ENCODE measurements at places on chromosomes 2 and 18.
A peak's percentile ranks its signal among the peaks of the same experiment; 100 is the strongest.

DNA sequence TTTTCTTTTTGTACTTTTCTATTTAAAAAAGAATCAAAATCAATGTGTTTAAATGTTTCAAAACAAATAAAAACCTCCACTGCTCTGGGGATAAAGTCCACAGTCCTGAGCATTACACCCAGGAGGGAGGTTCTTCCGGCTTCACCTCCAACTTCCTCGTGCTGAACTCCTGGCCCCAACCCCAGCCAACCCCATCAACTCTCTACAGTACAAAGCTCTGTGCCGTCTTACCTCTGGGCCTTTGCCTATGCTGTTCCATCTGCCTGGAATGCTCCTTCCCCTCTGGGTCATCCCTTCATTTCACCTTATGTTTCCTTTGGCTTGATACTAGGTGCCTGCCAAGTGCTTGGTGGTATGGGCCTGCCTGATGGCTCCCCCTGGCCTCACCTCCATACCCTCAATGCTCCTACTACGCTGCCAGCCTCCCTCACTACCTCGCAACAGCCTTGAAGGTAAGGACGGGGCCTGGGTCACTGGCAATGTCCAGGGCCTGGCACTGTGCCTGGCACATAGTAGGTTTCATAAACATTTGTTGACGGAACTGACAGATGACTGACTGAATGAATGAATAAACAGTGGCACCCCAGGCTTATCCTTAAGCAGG, 28.8 kb downstream of the SDC1 start:
- no peak for DNase-seq

DNA sequence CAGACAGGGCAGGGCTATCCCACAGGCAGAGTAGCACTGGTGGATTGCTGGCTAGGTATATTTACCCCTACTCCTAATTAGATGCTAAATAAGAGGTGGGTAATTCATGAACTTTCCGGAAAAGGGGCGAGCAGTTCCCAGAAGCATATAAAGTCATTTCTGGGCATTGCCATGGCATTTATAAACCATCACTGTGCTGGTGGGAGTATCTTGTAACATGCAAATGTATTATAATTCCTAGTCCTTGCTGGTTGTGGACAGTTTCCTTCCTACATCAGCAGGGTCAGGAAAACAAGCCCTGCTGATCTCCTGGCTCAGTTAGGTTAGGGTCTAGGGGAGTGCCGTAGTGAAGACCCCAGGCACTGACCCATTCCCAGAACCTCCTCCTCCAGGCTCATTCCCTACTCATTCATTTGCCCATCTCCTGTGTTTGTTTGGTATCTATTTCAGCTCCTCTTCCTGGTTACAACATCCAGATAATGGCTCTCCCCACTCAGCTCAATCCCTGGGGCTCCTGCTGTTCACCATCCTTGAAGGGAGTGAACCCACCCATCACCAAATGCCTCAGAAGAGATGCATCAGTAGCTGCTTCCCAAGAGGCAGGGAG, 282.7 kb downstream of the SRBD1 start:
- no peak for DNase-seq

DNA sequence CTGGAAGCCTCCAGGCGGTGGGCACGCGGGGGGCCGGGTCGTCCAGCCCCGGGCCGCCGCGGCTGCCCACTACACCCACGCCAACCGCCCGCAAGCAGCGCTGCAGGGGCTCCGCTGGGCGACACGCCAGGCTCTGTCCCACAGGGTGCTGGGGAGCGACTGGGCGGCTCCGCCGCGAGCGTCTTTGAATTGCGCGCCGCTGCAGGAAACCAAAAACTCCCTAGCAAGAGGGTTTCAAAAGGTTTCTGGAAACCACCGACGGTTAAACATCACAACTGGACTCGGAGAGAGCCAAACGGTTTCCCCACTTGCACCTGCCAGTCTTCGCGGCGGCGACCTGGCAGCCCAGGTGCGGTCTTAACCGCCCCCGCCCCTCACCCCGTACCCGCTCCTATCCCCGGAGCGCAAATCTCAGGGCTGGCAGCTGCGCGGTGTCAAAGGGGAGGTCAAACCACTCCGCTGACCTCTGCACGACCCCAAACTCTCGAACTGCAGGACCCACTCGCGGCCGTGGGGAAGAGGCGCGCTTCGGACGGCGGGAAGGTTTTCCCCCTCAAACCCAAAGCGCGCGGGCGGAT, 1.0 kb downstream of the CXCR4 start:
- DNase-seq: peak; percentile 77

- DNase-seq: no peak
Measured at GRCh38 chr2:31327505-31327904, 87.0 kb downstream of the XDH start.

GRCh38 chr2:23499439-23499838, 114.5 kb downstream of the KLHL29 start:
- DNase-seq: no peak

- DNase-seq: no peak
Measured at GRCh38 chr18:13395577-13395976, 177.0 kb downstream of the LDLRAD4 start.

- no peak for DNase-seq
Measured at GRCh38 chr2:20600756-20601325, 50.1 kb downstream of the HS1BP3 start.

DNA sequence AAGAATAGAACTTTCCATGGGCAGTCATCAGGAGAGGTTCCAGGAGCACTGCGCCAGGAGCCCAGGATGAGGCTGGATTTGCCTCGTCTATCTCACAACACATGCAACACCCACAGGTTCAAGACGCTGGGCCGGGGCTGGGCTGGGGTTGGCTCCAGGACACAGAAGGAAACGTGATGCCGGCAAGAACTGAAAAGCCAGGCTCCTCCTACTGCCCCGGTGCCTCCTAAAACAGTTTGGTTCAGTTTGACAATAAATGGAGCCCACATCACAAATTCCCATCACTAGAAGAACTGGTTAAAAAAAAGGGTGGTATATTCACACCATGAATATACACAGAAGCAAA, 75.9 kb downstream of the INHBB start:
- peak; percentile 14 for DNase-seq

GRCh38 chr2:154681741-154682140, 16.8 kb upstream of the KCNJ3 start:
- no peak for DNase-seq

DNA sequence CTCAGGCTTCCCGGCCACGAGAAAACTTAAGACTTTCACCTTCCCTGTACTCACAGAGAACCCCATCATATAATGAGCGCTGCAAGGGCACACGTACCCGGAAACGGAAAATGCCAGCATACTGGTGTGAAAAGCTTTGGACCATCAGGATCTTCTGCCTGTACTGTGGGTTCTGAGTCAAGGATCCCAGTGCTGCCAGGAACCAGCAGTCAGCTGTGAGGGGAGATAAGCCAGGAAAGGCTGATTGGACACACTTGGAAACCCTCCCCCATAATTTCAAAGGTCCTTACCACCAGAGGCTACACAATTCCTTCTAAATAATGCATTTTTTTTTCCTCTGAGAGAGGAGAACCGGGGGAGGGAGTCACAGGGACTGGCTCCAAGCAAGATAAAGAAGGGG, 31.4 kb downstream of the CAPN13 start:
- peak; percentile 12 for DNase-seq

- no peak for DNase-seq
Measured at GRCh38 chr2:191148791-191149190, 2.0 kb downstream of the STAT4 start.

- DNase-seq: no peak
Measured at GRCh38 chr18:44900627-44901026, 219.9 kb downstream of the SETBP1 start.

- DNase-seq: no peak
Measured at GRCh38 chr18:24669502-24669901, 209.1 kb downstream of the HRH4 start.

DNA sequence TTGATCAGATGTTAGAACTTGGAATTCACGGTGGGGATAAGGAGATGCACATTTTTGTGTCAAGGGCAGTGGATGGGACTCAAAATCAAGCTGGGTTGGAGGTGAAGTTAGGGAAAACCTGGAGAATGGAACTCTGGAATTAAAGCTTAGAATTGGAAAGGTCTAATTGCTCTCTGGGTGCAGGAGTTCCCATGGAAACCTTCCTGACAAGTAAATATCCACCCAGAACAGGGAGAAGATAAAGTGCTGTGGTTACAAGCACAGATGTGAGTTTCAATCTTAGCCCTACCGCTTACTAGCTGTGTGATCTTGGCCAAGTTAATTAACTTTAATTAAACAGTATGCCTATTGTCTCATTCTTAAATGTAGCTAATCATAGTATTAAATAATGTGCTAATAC, 71.3 kb upstream of the TCF7L1 start:
- DNase-seq: no peak

All from stimulated activated CD8-positive, alpha-beta memory T cell treated with anti-CD3 and anti-CD28 coated beads, Interleukin-4, amount 100 ng/mL, for 48 hours (primary cell).